ENCODE measurements at places on chromosomes 11 and 22.
A peak's percentile ranks its signal among the peaks of the same experiment; 100 is the strongest.

GRCh38 chr22:44049486-44050231 lies 25.6 kb downstream of the PARVB start:
- DNase-seq = no peak

GRCh38 chr11:124473476-124473875 lies 28.0 kb upstream of the OR8B8 start:
- DNase-seq = no peak

GRCh38 chr22:43047605-43048004 lies 32.7 kb upstream of the PACSIN2 start:
- DNase-seq = no peak

DNA sequence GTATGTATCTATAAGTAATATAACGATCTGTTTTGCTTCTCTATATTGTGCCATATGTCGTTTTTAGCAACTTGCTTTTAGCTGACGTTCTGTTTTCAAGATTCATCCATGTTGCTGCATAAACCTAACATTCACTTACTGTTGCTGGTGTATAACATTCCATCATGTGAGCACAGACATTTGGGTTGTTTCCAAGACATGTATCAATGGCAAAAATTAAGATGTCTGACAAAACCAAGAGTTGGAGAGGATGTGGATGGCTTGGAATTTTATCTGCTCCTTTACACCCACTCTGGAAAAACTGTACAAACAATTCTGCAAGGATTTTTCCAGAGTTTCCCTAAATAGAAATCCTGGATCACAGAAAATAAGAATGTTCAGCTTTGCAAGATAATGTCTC lies 40.9 kb downstream of the DGCR2 start:
- no peak for DNase-seq

DNA sequence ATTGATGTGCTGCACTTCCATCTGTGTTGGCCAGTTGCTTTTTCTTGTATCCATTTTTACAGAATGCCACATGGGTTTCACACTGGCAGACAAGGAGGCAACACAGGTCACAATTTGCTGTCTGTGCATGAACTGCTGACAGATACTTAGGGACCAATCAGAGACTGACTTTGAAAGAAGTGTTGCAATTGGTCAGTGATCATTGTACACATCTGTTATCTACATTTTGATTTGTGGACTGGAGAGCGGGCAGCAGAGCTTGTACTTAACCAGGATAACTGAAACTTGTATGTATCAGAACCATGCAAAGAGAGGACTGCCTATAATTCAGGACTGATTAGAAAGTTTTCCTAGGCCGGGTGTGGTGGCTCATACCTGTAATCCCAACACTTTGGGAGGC lies 21.8 kb downstream of the PRR5 start:
- no peak for DNase-seq

- no peak for DNase-seq
Measured at GRCh38 chr11:78446210-78446609, 28.6 kb upstream of the GAB2 start.

DNA sequence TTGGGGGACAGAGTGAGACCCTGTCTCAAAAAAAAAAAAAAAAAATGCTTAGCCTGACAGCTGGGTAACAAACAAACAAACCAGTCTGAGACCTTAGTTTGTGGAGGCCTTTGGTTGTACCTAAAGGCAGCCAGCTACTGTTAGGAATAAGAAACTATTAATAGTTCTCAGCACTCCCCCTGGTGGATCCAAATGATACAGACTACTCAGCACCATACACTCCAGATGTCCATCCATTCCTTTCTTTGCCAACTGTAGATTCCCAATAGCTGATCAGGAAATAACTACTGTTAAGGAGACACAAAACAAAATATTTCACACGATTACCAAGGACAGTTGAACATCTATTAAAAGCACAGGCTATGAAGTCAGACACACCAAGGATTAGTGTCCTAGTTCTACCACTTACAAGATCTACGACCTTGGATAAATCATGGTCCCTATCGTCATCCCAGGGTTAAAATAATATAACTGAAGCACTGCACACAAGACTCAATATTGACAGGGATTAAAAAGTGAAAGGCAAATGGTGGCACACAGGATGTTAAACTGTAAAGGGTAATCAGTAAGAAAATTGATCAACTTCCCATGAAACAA lies 17.2 kb downstream of the CLDN25 start:
- peak; percentile 47 for DNase-seq

Measured in NCI-H1105 treated with DMSO at 0.1 percent for 48 hours (cell line).